Neural crest cell (in vitro differentiated cells): ENCODE measurements at places on chromosomes 7 and 10. TPM values are rescaled to one million over a fixed set of nuclear protein-coding genes. Genes with fewer than 3 reads are reported as not detected.

- DNase-seq = no peak
Observed at GRCh38 chr7:71633551-71634008, 501.6 kb downstream of the GALNT17 start.

- DNase-seq = no peak
Observed at GRCh38 chr7:4190010-4190981, 491.8 kb upstream of the FOXK1 start.

DNA sequence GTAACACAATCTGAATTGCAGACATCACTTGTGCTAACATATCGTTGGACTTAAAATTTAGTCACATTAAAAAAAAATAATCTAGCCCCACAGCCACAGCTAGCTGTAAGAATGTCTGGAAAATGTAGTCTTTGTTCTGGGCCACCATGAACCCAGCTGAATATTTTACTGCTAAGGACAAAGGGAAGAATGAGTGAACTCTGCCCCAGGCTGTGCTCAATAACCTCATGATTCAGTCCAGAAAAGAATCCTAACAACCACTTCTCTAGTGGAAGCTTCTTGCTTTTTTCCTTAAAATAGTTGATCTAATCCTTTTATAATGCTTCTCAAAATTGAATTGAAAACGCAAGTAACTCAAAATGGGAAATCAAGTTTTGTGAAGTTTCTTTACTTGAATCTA, 25.6 kb upstream of the SOSTDC1 start:
- no peak for DNase-seq

DNA sequence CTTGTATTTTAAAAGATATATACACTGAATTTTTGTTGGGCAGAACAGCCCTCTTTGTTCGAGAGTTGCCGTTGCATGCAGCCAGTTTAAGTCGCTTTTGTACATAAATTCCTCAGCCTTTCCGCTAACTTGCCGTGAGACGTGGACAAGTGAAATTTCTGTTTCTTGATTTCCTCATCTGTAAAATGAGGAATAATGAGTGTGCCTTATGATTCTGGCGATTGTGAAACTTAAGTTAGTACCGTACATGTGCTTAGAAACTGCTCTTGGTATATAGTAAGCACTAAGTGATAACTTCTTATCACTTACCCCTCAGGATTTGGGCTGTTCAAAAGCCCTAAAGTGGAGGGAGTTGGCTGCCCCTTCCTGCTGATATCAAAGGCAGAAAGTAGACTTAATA, 1.4 kb downstream of the CCNJ start:
- DNase-seq = no peak

- no peak for DNase-seq
Observed at GRCh38 chr10:97058521-97058920, 127.2 kb downstream of the SLIT1 start.

DNA sequence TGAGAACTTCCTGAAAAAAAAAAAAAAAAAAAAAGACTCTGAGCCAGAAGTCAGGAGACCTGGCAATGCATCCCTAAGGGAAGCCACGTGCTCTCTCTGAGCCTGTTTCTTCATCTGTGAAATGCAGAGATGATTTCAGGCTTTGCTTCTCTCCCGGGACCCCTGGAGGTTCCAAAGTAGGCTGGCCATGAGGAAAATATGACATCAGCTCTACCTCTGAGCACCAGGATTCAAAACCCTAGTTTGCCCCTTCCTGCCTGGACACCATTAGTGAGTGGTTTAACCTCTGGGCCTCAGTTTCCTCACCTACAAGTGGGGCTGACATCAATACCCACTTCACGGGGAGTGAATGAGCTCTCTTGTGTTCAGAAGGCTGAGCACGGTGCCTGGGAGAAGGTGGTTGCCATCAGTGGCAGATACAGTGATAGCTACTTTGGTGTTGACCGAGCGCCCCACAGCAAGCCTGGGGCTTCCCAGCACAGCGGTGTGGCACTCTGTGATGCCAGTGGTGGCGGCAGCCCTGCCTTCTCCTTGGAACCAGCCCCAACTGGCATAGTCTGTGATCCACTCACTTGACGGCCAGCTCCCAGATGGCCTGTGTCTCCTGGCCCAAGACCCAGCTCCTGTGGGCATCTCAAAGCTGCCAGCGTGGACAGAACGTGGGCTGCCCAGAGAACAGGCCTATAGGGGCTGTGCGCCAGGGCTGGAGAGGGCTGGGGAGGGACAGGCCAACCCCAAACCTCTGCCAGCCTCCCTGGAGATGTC, 153.1 kb upstream of the UNC5B start:
- no peak for DNase-seq

Gene KCP
- 2.7 and 2.9 TPM in 2 replicates for total RNA-seq

Gene CD36
- 0.23 and 0.40 TPM in 2 replicates for total RNA-seq

Gene PRLHR
- not detected in 2 replicates for total RNA-seq
